ENCODE measurements at places on chromosomes 11 and 22.

GRCh38 chr11:95937358-95937757 is 13.5 kb upstream of the MTMR2 start:
- no peak for DNase-seq

GRCh38 chr11:84564180-84564866 is 1062.8 kb downstream of the DLG2 start:
- DNase-seq: no peak

DNA sequence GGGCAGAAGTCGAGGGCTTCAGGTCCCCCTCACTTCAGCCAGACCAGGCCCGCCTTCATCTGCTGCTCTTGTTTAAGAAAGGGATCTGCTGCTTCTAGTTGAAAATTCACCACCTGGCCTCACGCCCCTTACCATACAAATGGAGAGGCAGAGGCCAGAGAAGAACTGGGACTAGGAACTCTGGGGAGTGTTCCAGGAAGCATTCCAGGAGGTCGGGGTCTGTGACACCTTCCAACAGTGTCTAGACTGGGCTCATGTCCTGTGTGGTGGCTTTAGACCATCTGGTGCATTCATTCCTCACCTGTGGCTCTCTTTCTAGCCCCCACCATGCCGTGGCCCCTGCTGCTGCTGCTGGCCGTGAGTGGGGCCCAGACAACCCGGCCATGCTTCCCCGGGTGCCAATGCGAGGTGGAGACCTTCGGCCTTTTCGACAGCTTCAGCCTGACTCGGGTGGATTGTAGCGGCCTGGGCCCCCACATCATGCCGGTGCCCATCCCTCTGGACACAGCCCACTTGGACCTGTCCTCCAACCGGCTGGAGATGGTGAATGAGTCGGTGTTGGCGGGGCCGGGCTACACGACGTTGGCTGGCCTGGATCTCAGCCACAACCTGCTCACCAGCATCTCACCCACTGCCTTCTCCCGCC is 12.3 kb downstream of the TSKU start:
- DNase-seq: no peak

DNA sequence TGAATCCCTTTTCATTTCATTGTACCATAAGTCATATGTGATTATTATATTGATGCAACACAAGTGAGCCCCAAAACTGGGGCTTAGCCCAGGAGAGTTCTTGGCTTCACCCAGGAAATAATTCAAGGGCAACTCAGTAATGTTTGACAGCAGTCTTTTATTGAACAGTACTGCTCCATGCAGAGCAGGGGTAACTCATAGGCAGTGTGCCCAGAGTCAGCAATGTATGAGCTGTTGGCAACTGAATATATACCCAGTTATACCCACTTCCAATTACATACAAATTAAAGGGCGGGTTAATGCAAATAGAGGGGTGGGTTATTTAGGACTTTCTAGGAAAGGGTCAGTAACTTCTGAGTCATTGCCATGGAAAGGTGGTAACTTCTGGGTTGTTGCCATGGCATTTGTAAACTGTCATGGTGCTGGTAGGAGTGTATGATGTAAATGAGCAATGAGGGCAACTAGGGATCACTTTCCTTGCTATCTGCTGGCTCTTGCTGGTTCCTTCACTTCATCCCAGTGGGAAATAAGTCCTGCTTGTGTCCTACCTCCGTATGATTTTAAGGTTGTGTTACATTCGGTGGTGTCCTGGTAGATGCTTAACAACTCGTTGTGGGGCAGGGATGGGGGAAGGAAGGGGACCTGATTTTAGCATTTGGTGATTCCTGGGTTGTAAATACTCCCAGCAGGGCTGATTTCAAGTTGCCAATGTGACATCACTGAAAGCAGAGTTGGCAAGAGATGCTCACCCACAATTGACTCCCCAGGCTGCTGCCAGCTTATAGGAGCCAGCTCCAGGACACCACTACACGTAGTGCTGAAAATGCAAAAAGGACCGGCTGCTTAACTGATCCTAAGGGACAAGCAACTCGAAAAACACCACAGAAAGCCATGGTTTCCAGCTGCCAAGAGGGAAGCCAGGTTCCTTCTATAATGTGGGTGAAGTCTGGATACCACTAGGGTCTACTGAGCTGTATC is 70.1 kb downstream of the SYT9 start:
- no peak for DNase-seq

DNA sequence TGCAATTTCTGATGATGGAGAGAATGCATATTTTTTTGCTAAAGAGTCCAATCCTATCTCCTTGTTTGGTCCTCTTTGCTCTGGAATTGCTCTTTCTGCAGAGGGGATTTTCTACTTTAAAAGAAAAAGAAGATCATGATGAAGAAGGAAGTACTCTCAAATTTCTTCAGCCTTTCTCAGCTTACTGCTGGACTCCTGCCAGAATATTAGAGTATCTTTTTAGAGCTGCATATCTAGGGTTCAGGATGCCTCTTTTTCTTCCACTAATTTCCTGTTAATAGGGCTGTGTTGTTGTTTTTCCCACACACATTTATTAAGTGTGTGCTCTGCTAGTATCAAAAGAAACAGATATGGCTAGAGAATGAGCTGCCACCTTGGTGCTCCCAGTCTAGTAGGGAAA is 18.2 kb downstream of the UBASH3B start:
- DNase-seq: no peak

All from cortex of kidney (tissue), 1 donor.